Ureter (tissue), 1 donor: ENCODE measurements at places on chromosomes 12 and 14. TPM values are rescaled to one million over a fixed set of nuclear protein-coding genes. Genes with fewer than 3 reads are reported as not detected.

DNA sequence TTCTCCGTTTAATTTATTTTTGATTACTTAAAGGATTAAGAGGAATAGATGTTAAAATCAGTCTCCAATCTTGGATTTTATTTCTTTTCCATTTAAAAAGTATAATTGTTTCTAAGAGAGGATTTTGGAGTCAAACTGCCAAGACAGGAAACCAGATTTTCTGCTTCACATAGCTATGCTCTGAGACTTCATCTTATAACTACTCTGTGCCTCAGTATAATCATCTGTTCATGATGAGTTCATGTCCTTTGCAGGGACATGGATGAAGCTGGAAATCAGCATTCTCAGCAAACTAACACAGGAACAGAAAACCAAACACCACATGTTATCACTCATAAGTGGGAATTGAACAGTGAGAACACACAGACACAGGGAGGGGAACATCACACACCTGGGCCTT lies 9.0 kb upstream of the TAS2R31 start:
- no peak for DNase-seq

- DNase-seq, result no peak
Measured at GRCh38 chr14:70988452-70988851, 81.2 kb downstream of the PCNX1 start.

- DNase-seq, result no peak
Measured at GRCh38 chr12:29656762-29657538, 126.8 kb downstream of the TMTC1 start.

DNA sequence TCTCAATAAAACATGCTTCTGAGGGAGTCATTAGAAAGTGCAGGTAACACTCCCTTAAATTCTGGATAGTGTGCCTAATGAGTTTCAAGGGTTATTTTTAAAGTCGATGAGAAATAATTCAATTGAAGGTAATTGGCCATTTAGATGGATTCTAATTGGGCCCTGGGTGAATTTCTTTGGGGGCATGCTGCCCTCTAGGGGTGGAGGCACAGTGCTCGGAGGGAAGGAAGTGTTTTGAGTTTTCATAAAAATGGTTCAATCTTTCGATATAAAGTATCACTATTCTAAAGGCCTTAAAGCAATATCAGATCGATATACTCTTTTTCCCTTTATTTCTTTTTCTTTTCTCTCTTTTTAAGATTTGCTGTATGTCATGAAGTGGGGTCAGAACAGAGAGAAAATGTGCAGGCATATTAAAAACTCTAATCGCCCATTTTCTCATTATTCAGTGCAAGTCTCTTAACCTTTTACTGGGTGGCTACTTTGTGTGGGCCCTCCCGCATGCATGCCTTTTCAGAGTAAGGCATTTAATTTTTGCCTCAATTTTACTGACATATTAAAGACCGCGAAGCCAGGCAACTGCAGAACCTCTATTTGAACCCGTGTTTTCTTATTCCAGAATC lies 25.5 kb downstream of the NKX2-8 start:
- no peak for DNase-seq

GRCh38 chr12:68835333-68835908 lies 27.4 kb downstream of the MDM2 start:
- DNase-seq, result no peak

DNA sequence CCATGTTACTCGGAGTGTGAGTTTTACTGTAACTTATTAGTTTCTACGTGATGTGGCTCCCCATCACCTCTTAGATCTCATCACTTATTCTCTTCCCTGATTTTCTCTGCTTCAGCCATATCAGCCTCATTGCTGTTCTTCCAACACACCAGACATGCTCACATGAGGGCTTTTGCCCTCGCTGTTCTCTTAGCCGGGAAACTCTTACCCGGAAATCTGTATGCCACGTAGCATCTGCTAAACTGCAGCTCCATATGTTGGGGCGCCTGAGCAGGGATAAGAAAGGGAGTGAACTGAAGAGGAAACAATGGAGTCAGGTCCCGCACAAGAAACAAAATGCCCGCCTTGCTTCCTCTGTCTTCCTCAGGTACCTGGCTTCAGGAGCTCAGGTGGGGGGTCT lies 16.6 kb downstream of the SMUG1 start:
- DNase-seq, result no peak

- DNase-seq, result no peak
Measured at GRCh38 chr14:99548871-99549515, 55.0 kb downstream of the CCDC85C start.

GRCh38 chr12:53561590-53561953 lies 54.3 kb upstream of the NPFF start:
- DNase-seq, result no peak

DNA sequence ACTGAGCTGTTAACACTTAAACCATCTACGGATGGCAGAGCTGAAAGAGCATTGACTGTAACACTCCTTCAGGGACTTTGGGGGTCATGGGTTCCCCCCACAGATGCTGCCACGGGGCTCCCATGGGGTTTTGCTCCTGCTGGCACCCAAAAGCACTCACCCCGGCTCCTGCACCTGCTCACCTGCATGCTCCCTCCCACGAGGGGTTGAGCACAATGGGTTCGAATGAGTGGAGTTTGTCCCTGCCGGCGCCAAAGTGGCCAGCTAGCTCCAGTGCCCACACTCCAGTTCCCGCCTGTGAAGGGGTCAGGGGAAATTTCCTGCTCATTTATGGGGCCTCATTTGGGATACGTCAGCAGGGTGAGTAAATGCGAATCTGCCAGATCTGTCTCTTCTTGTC lies 40.7 kb downstream of the TNFAIP2 start:
- DNase-seq, result no peak

DNA sequence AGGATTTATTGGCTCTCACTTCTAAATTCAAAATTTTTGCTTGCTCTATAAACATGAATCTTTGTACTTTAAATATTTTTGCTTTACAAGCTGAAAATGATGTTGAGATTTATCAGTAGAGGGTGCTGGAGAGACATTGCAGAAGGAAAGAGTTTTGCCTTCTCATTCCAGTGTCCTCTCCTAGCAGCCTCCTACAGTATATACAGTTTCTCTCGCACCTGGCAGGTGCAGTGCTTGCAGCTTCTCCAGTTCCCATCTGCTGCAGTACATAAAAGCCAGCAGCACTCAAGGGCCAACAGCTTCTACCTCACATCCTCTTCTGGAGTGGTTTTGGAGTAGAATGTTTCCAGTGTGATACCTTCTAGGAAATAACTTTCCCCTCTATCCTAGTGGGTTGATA lies 601.8 kb upstream of the ATXN7L3B start:
- DNase-seq, result no peak

- no peak for DNase-seq
Measured at GRCh38 chr12:94103986-94104385, 44.4 kb upstream of the PLXNC1 start.

GRCh38 chr12:92156704-92157395 lies 11.2 kb upstream of the BTG1 start:
- no peak for DNase-seq

DNA sequence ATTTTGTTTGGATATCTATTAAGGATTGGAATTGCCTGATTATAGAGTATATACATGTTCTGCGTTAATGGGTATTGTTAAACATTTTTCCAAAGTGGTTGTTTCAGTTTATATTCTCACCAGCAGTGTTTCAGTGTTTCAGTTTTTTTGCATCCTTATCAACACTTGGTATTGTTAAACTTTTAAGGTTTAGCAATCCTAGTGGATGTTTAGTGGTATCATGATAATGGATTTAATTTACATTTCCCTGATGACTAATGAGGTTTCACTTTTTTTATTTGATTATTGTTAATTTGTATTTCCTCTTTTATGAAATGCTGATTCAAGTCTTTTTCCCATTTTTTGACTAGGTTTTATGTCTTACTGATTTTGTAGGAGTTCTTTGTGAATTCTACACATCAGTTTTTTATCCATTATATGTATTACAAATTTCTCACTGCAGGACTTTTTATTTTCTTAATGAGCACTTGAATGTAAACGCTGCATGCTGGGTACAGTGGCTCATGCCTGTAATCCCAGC lies 23.7 kb downstream of the YLPM1 start:
- no peak for DNase-seq

The IL26 gene
- total RNA-seq, result not detected

The ALDH1L2 gene
- total RNA-seq, result 19.1 TPM

The SERPINA10 gene
- not detected for total RNA-seq

The GNPNAT1 gene
- total RNA-seq, result 20.0 TPM

The SPIC gene
- total RNA-seq, result not detected

The GPX2 gene
- 342 TPM for total RNA-seq

The RNF41 gene
- total RNA-seq, result 48.8 TPM

The MYF6 gene
- not detected for total RNA-seq

The ARHGAP5 gene
- 138 TPM for total RNA-seq

The CLEC4C gene
- total RNA-seq, result not detected

The PRR4 gene
- 7.3 TPM for total RNA-seq

The TEP1 gene
- total RNA-seq, result 38.7 TPM

The LRP1-AS gene
- total RNA-seq, result not detected
